ENCODE measurements at places on chromosomes 1 and 21.

DNA sequence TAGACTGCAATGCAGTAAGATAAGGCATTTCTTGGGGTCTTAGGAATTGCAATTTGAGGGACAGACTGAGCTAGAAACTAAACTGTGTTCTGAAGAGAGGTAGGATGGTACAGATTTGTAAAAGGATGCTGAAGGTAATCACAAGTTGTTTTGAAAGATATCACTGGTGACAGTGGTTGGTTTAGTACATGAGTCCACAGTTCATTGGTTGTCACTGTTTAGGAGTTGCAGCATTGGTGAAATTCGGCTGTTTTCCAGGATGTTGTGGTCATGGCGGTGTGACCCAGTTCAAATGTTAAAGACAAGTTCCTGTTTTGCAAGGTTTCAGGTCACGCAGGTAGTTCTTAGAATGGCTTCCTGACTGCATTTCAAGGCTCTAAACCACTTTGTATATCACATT is 292.8 kb upstream of the B3GALT2 start:
- DNase-seq = no peak

GRCh38 chr1:29394521-29395225 is 158.4 kb downstream of the PTPRU start:
- DNase-seq = no peak

DNA sequence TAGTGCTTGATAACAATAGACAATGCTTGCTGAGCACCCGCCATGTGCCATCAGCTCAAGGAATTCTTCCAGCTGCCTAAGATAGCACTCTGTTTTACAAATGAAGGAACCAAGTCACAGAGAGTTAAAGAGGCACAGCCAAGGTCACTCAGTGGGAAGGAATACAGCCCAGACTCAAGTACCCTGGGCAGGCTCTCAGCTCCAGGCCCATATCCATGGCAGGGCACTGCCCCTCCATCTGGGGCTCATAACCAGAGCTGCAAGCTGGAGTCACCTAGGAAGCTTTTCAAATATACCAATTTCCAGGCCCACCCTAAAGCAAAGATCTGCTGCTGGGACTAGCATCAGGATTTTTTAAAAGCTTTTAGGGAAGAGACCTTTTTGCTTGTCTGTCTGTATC is 1.6 kb downstream of the CLEC20A start:
- DNase-seq = no peak

GRCh38 chr1:156474966-156475365 is 25.6 kb downstream of the MEF2D start:
- no peak for DNase-seq

- DNase-seq = no peak
Observed at GRCh38 chr1:65963156-65963888, 170.6 kb downstream of the PDE4B start.

GRCh38 chr1:32352831-32353383 is 9.4 kb downstream of the FAM229A start:
- no peak for DNase-seq

DNA sequence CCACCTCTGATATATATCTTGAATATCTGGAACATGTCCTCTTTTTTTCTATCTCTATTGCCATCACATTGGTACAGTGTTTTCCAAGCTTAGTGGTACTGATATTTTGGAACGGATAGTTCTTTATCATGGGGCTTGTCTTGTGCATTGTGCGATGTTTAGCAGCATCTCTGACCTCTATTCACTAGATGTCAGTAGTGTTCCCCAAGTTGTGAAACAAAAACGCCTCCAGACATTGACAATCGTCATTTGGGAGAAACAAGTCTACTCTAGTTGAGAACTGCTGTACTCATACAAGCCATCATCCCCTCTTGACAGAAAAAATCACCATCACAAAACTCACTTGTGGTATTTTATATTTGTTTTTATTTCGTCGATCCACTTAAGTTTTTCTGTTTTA is 79.7 kb upstream of the CHODL start:
- DNase-seq = no peak

- no peak for DNase-seq
Observed at GRCh38 chr1:116168277-116169032, 57.3 kb downstream of the MAB21L3 start.

GRCh38 chr1:29259802-29260441 is 23.6 kb downstream of the PTPRU start:
- no peak for DNase-seq
